ENCODE measurements at places on chromosomes 1 and 21.
A peak's percentile ranks its signal among the peaks of the same experiment; 100 is the strongest.

GRCh38 chr1:204278958-204279357 lies 65.2 kb upstream of the GOLT1A start:
- DNase-seq = no peak

GRCh38 chr1:183544598-183545297 lies 45.5 kb downstream of the NCF2 start:
- no peak for DNase-seq

- DNase-seq = peak; percentile 48
These were observed 30.0 kb upstream of the UBE2U start for GRCh38 chr1:64173336-64173940.

- peak; percentile 93 for DNase-seq
These were observed 20.0 kb upstream of the EPHA2 start for GRCh38 chr1:16175610-16176553.

DNA sequence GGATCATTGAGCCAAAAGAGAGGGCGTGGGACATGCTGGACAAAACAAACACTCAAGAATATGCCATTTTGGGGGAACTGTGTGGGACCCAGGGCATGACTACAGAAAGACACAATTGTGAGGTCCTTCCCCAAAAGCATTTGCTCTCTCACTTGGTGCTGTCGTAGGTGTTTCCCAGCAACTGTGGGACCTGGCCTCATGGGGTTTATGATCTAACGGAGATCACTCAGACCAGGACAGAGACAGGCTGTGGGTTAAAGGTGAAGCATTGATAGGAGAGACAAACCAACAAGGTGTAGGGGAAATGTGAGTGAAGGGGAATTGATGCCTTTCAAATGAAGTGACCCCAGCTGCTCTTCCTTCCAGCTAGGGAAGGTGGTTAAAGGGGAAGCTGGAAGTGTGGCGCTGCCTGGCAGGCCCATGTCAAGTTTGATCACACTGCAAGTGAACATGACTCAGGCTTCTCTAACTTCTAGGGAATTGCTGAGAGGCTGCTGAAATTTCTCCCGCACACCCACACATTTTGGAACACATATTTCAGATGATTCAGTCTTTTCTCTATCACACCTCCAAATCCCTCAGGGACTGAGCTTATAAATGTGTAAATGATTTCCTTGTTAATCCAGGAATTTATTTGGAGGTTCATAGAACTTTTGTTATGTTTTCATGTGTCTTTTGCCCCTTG lies 30.2 kb downstream of the TRAF5 start:
- peak; percentile 73 for DNase-seq

DNA sequence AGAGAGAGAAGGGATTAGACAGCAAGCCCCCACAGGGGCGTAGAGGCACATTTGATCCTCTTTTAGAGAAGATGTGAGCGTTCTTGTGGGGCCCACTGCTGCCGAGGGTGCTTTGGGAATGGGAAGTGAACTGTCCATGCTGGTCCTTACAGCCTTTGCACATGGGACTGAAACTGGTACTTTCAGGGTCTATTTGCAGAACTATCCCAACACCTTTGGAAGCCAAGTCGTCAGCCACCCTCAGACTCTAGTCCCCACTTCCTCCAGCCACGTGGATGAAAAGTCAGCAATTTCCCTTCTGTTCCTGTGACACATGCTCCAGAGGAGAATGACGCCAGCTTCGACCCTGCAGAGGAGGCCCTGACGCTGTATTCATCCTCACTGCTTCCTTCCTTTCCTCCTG lies 2.6 kb upstream of the RAB7B start:
- no peak for DNase-seq

GRCh38 chr1:38208716-38209632 lies 162.4 kb upstream of the POU3F1 start:
- no peak for DNase-seq

DNA sequence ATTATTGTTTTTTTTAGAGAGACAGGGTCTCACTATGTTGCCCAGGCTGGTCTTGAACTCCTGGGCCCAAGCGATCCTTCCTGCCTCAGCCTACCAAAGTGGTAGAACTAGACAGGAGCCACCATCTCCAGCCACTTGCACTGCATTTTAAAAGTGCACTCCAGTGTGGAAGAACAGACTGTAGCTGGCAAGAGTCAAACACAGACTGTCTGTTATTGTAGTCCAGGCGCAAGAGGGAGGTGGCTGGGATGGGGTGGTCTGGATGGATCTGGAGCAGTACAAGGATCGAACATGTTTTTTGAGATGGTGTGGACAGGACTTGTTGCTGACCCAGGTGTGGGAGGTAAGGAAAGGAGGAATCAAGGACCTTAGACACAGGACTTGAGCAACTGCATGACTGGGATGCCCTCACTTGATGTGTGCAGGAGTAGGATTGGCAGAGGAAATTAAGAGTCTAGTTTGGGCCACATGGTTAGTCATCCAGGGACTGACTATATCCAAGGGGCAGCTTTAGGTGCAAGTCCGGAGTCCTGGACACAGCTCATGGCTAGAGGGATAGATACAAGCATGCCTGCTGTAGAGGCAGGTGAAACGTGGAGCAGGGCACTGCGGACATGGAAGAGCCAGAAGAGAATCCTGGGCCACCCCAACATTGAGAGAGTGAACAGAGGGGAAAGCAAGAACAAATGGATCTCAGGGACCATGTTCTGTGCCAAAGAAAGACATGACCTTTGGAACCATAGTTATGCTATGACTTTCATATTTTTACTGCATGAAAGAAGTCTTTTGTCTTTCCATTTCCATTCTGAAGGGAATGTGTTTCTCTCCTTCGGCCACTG lies 42.0 kb downstream of the ELK4 start:
- no peak for DNase-seq

GRCh38 chr1:94560333-94560732 lies 18.8 kb upstream of the F3 start:
- DNase-seq = peak; percentile 30

GRCh38 chr21:42190486-42190863 lies 28.5 kb upstream of the ABCG1 start:
- DNase-seq = no peak

GRCh38 chr1:241443561-241443960 lies 76.0 kb downstream of the FH start:
- DNase-seq = no peak

DNA sequence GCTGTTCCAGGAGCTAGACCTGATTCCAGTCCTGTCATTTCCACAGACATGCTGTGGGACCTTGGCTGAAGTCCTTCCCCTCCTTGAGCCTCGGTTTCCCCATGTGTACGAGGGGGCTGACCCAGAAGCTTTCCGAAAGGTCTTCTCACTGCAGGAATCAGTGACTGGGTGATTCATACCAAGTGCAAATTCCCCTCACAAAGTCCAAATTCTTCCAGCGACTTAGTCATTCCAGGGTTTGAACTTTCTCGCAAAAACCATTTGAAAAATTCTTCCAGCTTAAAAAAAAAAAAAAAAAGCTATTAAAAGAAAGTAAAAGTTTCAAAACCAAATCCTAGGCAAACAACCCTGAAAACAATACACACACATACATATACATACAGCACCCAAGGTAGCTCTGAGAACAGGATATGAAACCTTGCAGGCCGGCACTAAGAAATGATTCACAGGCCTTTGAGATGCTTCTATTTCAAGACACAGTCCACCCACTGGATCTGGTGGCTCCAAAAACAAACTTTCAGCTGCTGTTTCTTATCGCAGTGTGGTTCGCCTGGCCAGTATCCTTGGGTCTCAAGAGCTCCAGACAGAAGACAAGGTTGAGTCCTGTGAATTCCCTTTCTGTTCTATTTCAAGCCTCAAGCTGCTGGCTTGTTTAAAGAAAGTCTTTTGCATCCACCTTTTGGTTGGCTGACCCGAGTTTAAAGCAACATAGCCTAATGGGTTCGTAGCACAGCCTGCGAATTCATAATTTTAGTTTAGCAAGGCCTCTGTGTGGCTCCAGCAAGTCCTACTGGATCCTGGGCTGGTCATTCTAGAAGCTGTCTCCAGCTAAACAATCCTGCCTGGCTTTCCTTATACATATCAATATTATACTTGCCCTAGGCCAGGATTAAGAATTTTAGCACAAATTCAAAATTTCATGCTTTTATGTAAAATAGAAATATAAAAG lies 18.0 kb upstream of the ID3 start:
- DNase-seq = peak; percentile 97

DNA sequence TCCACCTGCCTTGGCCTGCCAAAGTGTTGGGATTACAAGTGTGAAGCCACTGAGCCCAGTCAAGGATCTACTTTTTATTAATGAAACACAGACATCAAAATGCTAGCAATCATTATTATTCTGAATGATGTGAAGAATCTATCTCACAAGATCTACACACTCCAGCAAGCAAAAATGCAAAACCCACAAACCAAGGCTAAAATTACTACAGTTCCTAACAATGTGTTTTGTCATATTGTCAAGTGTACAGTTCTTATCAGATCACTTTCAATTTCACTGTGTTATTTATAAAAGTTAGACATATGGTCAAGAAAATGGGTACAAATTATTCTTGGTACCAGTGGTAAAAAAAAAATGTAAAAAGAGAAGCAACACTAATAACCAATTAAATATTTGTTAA lies 61.3 kb upstream of the SDC3 start:
- DNase-seq = no peak

All from fibroblast of the aortic adventitia (primary cell).